Immature natural killer cell (primary cell): ENCODE measurements at places on chromosomes 12 and 14. TPM values are rescaled to one million over a fixed set of nuclear protein-coding genes. Genes with fewer than 3 reads are reported as not detected.
A peak's percentile ranks its signal among the peaks of the same experiment; 100 is the strongest.

- H3K27ac ChIP-seq, result no peak overlapping the region
- no peaks in the 10 kb centered on the region for H3K4me1 ChIP-seq
- no peak overlapping the region for H3K4me3 ChIP-seq
- no peaks in the 10 kb centered on the region for H3K27me3 ChIP-seq
Observed at GRCh38 chr14:80764496-80764895, 177.0 kb downstream of the CEP128 start.

- DNase-seq, result peak; percentile 6
- H3K27ac ChIP-seq, result peak overlapping the region; percentile 76
- peaks cover 21% of the 10 kb centered on the region for H3K4me1 ChIP-seq
- no peaks in the 10 kb centered on the region for H3K36me3 ChIP-seq
- H3K27me3 ChIP-seq, result no peaks in the 10 kb centered on the region
Observed at GRCh38 chr14:34843011-34843554, 32.1 kb downstream of the BAZ1A start.

GRCh38 chr12:17438141-17438540 lies 651.9 kb downstream of the RERGL start:
- no peak for DNase-seq
- H3K4me1 ChIP-seq, result no peaks in the 10 kb centered on the region
- peaks cover 3% of the 10 kb centered on the region for H3K27me3 ChIP-seq
- H3K27ac ChIP-seq, result no peak overlapping the region
- no peak overlapping the region for H3K4me3 ChIP-seq

DNA sequence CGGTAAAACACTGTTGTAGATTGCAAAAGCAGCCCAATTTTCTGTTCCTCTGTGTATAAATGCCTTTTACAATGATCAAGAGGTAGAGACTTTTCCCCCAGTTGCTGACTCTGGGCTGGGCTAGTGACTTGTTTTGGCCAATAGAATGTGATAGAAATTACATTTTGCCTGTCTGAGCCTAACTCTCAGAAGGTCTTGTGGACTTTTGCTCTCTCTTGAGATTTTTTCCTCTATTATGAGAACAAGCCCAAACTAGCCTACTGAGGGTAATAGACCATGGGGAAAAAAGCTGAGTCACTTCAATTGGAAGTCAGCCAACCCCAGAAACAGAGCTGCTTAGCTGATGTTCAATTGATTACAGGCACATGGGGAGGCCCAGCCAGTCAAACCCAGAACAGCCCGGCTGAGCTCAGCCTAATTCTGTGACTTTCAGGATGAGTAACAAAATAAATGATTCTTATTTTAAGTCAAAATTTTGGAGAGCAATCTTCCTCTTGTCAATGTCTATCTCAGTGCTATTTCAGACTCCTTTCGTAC lies 61.4 kb downstream of the MYF5 start:
- no peak overlapping the region for H3K4me3 ChIP-seq
- H3K4me1 ChIP-seq, result no peaks in the 10 kb centered on the region
- no peaks in the 10 kb centered on the region for H3K36me3 ChIP-seq
- H3K27me3 ChIP-seq, result no peaks in the 10 kb centered on the region

- H3K27me3 ChIP-seq, result no peaks in the 10 kb centered on the region
- DNase-seq, result no peak
- H3K27ac ChIP-seq, result no peak overlapping the region
- no peaks in the 10 kb centered on the region for H3K36me3 ChIP-seq
- H3K4me3 ChIP-seq, result no peak overlapping the region
- H3K4me1 ChIP-seq, result no peaks in the 10 kb centered on the region
Observed at GRCh38 chr14:74915826-74916225, 7.2 kb downstream of the RPS6KL1 start.

- peaks cover 9% of the 10 kb centered on the region for H3K27me3 ChIP-seq
- no peaks in the 10 kb centered on the region for H3K4me1 ChIP-seq
- H3K4me3 ChIP-seq, result no peak overlapping the region
- DNase-seq, result no peak
Observed at GRCh38 chr12:117850048-117850447, 118.7 kb downstream of the KSR2 start.

GRCh38 chr14:102215071-102215470 lies 75.4 kb downstream of the WDR20 start:
- H3K4me1 ChIP-seq, result peaks cover 4% of the 10 kb centered on the region
- peaks cover 1% of the 10 kb centered on the region for H3K27me3 ChIP-seq
- no peak overlapping the region for H3K4me3 ChIP-seq
- H3K27ac ChIP-seq, result no peak overlapping the region

DNA sequence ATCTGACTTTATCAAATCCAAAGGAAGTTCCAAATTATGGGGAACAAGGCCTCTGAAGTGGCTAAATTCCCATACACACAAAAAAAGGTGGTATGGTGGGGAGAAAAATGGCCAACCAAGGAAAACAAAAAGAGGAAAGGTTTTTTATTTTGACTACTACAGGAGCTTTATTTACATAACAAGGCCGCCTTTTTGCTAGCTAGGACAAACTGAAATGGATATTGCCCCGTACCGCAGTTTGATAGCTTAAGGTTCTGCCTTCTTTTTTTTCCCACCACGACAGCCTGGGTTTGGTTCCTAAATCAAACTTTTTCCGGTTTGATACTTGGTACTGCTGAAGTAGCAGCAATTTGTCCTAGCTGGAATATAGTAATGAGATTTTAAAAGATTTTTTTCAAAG lies 66.8 kb downstream of the COX16 start:
- H3K4me1 ChIP-seq, result no peaks in the 10 kb centered on the region
- no peak overlapping the region for H3K27ac ChIP-seq
- peaks cover 1% of the 10 kb centered on the region for H3K27me3 ChIP-seq
- no peak for DNase-seq

- peaks cover 8% of the 10 kb centered on the region for H3K27me3 ChIP-seq
- H3K4me1 ChIP-seq, result peaks cover 95% of the 10 kb centered on the region
- peak overlapping the region; percentile 97 for H3K4me3 ChIP-seq
- no peaks in the 10 kb centered on the region for H3K36me3 ChIP-seq
- peak overlapping the region; percentile 99 for H3K27ac ChIP-seq
Observed at GRCh38 chr12:64669270-64669842, 59.1 kb downstream of the RASSF3 start.

DNA sequence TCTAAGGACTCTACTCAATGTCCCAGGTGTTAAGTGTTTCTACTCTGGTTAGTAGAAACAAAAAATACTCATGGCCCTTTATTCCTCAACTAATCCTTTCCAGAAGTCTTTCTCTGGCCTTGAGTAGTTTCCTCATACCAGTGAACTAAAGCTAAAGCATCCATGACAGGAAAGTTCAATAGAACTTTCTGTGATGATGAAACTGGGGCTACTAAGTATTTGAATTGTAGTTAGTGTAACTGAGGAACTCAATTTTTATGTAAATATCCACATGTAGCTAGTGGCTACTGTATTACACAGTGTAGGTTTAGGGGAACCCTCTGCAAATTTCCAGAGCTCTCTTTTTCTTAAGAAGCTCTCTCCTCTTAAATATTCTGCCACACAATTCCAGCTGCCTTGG lies 63.7 kb downstream of the R3HDM2 start:
- H3K4me3 ChIP-seq, result no peak overlapping the region
- H3K27me3 ChIP-seq, result no peaks in the 10 kb centered on the region
- peaks cover 18% of the 10 kb centered on the region for H3K36me3 ChIP-seq
- H3K4me1 ChIP-seq, result peaks cover 4% of the 10 kb centered on the region
- no peak for DNase-seq

GRCh38 chr14:67477926-67478799 lies 10.4 kb downstream of the TMEM229B start:
- peaks cover 55% of the 10 kb centered on the region for H3K4me1 ChIP-seq
- H3K27me3 ChIP-seq, result no peaks in the 10 kb centered on the region
- DNase-seq, result no peak
- peaks cover 14% of the 10 kb centered on the region for H3K36me3 ChIP-seq

DNA sequence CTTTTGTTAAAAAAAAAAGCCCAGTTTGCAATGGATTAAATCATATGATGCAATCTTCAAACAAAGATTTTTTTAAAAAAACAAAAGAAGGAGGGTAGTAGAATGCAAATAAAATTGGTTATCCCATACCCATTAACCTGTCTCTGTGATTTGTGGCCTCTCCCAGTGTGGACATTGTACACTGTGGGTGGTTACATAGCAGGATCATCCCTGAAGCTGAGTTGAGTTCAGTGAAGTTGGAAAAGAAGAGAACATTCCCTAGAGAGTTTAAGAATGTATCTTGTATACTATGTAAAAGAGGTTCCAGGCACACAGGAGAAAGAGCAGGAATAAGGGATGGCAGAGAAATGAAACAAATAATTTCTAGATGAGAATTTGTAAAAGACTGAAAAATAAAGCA lies 142.4 kb upstream of the SLC16A7 start:
- no peaks in the 10 kb centered on the region for H3K4me1 ChIP-seq
- DNase-seq, result no peak
- H3K27ac ChIP-seq, result no peak overlapping the region
- no peaks in the 10 kb centered on the region for H3K36me3 ChIP-seq
- no peak overlapping the region for H3K4me3 ChIP-seq

DNA sequence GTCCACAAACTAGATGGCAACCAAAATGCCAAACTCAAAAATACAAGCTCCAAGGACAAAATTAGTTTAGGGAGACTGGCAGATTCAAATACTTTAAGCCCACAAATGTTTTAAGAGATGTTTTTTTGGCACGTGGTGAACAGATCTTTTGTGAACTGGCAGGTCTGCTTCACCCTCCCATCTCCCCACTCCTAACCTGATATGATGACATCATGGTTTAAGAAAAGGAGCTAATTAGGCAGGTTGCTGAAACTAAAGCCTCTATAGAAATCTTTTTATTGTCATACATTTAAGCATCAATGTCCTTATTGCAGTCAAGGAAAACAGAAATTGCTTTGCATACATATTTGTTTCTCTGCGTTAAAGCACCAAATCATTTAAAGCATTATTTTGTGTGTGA lies 5.8 kb downstream of the LRIG3 start:
- H3K4me1 ChIP-seq, result no peaks in the 10 kb centered on the region
- DNase-seq, result no peak
- no peak overlapping the region for H3K27ac ChIP-seq

DNA sequence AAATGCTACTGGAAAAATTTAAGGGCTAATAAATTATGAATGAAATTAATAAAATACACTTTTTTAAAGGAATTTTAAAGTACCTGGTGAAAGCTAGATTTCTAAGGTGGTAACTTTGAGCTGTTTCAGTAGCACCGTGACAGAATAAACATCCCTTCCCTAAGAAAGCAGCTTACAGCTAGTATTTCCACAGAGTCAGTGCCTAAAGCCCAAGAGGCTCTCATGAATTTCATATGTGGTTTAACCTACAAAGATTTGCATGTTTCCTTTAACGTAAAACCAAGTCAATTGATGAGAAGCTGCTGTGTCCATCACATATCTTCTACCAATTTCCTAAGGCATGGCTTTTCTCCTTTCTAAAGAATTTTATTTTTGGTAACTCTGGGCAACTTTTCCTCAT lies 56.8 kb downstream of the IFNG start:
- no peaks in the 10 kb centered on the region for H3K4me1 ChIP-seq
- H3K27me3 ChIP-seq, result no peaks in the 10 kb centered on the region
- no peak overlapping the region for H3K27ac ChIP-seq
- no peak overlapping the region for H3K4me3 ChIP-seq
- H3K36me3 ChIP-seq, result no peaks in the 10 kb centered on the region

GRCh38 chr14:103329401-103330347 lies 4.4 kb upstream of the EIF5 start:
- H3K4me3 ChIP-seq, result no peak overlapping the region
- H3K36me3 ChIP-seq, result no peaks in the 10 kb centered on the region
- no peak for DNase-seq
- H3K27me3 ChIP-seq, result peaks cover 7% of the 10 kb centered on the region

DNA sequence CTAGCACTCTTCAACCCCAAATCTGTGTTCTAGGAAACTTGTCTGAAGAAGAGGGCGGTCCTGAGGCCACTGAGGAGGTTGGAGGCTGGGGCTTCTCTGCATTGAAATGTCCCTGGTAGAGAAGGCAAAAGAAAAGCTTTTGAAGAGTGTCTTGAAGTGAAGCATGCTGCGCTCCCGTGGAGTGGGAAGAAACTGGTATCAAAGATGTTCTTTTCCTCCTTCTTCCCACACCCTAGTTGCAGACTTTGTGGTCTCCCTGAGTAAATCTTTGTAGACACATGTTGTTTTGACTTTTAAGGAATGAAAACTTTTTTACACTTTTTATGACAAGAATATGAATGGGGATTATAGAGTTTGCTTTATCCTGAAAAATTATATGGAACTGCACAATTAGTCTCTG lies 59.0 kb upstream of the ANP32D start:
- peaks cover 7% of the 10 kb centered on the region for H3K36me3 ChIP-seq
- peaks cover 18% of the 10 kb centered on the region for H3K4me1 ChIP-seq
- no peak overlapping the region for H3K4me3 ChIP-seq
- DNase-seq, result no peak
- H3K27ac ChIP-seq, result no peak overlapping the region
- H3K27me3 ChIP-seq, result peaks cover 4% of the 10 kb centered on the region

- no peaks in the 10 kb centered on the region for H3K4me1 ChIP-seq
- no peaks in the 10 kb centered on the region for H3K36me3 ChIP-seq
- no peak overlapping the region for H3K27ac ChIP-seq
- peaks cover 1% of the 10 kb centered on the region for H3K27me3 ChIP-seq
Observed at GRCh38 chr14:53569446-53569845, 387.2 kb downstream of the BMP4 start.

DNA sequence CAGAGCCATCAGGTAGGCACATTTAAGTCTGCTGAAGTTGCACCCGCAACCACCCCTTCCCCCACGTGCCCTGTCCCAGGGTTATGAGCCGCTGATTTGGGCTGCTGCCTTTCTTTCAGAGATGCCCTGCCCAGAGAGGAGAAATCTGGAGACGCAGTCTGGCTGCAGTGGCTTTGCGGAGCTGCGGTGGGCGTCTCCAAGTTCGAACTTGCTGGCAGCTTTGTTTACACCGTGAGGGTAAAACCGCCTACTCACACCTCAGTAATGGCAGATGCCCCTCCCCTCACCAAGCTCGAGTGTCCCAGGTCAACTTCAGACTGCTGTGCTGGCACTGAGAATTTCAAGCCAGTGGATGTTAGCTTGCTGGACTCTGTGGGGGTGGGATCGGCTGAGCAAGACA lies 14.7 kb downstream of the PTCSC3 start:
- H3K4me3 ChIP-seq, result no peak overlapping the region
- no peak for DNase-seq
- no peaks in the 10 kb centered on the region for H3K36me3 ChIP-seq
- H3K27ac ChIP-seq, result no peak overlapping the region
- H3K4me1 ChIP-seq, result no peaks in the 10 kb centered on the region

DNA sequence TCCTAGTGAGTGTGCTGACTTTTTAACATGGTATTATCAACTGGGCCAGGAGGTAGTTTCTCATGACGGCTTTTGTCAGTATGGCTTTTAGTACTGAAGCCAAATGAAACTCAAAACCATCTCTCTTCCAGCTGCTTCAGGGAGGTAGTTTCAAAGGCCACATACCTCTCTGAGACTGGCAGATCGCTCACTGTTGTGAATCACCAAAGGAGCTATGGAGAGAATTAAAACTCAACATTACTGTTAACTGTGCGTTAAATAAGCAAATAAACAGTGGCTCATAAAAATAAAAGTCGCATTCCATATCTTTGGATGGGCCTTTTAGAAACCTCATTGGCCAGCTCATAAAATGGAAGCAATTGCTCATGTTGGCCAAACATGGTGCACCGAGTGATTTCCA lies 141.1 kb downstream of the HMGA2 start:
- no peak overlapping the region for H3K4me3 ChIP-seq
- no peaks in the 10 kb centered on the region for H3K36me3 ChIP-seq
- peaks cover 26% of the 10 kb centered on the region for H3K4me1 ChIP-seq
- H3K27ac ChIP-seq, result no peak overlapping the region
- peaks cover 12% of the 10 kb centered on the region for H3K27me3 ChIP-seq
- no peak for DNase-seq

- peaks cover 3% of the 10 kb centered on the region for H3K27me3 ChIP-seq
- no peak overlapping the region for H3K27ac ChIP-seq
- no peak overlapping the region for H3K4me3 ChIP-seq
- DNase-seq, result no peak
- H3K36me3 ChIP-seq, result no peaks in the 10 kb centered on the region
Observed at GRCh38 chr14:103085106-103086091, 1.4 kb downstream of the LBHD2 start.

Gene RAN
- polyA plus RNA-seq, result 428 TPM

Gene TAS2R20
- not detected for polyA plus RNA-seq

Gene HRK
- not detected for polyA plus RNA-seq

Gene OR4E1
- polyA plus RNA-seq, result not detected

Gene EXOC5
- polyA plus RNA-seq, result 69.3 TPM

Gene GYS2
- not detected for polyA plus RNA-seq

Gene GLIPR1L2
- polyA plus RNA-seq, result 0.84 TPM
